HEK293T (cell line): ENCODE measurements at places on chromosomes 1 and 21.

GRCh38 chr21:23881783-23882182, 1725.5 kb downstream of the MRPL39 start:
- DNase-seq, result no peak

DNA sequence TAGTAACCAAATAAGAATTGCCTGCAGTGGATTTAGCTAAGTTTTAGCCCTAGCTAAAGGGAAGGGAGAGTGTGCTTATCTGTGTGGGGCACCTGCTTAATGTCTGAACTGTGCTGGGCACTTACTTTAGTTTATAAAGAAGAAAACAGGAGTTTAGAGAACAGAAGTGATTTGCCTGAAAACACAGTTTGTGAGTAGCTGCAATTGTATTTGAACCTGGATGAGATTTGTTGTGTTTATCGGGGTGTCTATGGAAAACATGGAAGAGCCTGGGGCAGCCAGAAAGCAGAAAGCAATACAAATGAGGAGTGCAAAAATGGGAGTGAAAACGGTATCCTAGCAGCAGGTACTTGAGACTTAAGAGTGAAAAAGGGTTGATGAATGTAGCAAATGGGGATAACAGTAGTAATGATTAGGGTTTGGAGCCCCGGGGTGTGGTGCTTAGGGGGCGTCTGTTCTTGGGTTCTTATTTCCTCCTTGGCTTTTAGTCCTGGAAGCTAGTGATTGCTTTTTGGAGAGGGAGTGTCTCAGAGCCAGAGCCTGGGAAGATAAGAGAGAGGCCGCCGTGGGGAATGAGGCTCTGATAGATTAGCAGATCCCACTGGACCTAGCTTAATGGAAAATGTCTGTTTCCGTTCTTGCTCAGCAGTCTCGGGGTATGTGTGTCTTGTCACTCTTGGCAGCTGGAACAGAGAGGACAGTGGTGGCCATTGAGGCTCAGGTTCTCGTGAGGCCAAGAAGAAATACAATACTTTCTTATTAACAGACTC, 5.6 kb downstream of the PRCC start:
- DNase-seq, result no peak

DNA sequence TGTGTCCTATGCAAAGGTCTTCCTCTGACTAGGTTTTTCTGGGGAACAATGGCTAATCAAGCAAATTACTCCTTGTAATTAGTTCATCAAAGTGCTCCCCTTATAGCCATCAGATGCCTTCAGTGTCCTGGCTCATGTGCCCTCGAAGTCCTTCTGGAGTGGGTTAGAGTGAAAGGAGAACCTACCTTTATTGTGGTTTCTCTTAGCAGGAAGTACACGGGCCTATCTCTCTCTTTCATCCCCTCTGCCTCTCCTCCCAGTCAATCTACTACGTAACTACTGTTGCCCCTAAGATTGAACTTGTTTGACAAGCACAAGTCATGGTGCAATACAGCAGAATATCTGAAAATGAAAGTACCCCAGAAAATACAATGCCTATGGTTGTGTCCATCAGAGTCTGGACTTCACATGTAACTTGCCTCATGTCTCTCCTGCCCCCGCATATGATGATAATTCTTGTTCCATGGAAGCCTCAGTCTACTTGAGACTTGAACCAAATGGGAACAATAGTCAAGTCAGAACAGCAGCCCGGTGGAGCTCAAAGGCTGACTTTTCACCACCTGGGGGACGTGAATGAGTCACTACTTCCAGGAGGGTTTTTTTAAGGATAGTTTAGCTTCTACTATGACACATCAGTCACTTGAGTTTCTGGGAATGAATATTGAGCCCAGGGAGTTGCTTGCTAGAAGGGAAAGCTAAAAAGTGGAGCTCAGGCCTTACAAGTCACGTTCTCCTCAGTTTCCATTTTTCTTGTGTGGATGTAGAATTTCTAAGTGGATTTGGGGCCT, 243.6 kb downstream of the TNR start:
- no peak for DNase-seq

DNA sequence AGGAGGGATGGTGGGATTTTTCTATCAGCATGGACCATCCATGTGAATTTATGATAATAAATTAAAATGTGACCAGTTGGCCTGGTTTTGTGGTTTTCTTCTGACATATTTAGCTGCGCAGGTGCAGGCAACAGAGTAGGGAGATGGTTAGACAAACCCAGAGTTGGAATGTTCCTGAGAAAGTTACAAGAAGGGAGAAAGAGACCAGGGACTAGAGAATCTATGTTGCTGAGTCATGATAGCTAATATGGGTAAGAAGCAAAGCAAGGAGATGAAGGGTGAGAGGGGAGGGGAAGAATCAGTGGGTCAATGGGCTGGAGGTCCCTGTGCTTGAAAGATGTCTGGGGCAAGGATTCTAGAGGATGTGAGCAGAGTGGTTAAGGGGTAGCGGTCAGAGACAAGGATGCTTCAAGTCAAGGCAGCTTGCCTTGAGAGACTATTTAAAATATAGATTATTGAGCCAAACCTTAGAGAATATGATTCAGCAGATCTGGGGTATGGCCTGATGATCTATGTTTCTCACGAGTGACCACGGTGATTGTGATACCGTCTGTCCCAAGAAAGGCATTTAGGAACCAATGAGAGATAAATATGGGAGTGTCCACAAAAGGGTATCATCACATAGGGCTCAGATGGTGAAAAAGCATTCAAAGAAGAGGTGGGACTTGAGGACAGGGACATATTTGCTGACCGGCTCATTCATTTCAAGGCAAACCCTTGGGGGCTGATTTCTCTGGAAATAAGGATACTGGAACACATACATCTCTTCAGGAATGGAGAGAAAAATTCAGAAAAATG, 219.7 kb upstream of the PLD5 start:
- DNase-seq, result no peak

GRCh38 chr1:226967665-226968064, 27.6 kb downstream of the COQ8A start:
- DNase-seq, result no peak

GRCh38 chr1:108597041-108597440, 37.1 kb downstream of the EEIG2 start:
- DNase-seq, result no peak

DNA sequence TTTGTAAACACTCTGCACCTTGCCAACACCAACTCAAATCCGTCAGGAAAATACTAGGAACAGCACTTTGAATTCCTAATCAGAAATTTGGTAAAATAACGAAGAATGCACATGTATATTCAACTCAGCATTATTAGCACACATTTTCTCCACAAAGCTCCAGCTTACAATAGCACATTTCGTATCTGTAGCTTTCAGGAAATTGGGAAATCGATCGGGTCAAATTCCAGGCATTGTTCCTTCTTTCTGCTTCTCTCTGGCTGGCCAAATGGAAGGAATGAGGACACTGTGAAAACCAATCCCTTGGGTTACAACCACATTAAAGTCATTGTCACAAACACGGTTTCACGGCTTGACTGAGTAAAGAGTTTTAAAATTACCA, 58.6 kb downstream of the NPHP4 start:
- no peak for DNase-seq

DNA sequence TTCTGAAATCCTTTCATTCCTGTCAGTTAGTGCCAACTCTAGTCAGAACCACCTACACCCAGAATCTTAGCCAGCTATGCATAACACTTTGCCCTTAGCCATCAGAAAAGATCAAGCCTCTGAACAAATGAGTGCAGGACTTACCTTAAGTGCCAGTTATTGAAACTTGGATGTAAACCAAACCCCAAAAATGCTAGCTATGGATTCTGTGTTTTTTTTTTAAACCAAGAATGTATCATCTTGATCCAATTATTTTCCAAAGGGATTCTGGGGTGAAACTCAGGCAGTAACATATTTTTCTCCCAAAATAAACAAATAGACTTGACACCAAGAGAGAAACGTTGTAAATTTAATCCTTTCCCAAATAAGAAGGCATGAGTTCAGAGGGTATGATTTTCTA, 538.6 kb upstream of the ADAMTS5 start:
- DNase-seq, result no peak

- DNase-seq, result no peak
These were observed 13.6 kb upstream of the ERI3 start for GRCh38 chr1:44368471-44369151.

DNA sequence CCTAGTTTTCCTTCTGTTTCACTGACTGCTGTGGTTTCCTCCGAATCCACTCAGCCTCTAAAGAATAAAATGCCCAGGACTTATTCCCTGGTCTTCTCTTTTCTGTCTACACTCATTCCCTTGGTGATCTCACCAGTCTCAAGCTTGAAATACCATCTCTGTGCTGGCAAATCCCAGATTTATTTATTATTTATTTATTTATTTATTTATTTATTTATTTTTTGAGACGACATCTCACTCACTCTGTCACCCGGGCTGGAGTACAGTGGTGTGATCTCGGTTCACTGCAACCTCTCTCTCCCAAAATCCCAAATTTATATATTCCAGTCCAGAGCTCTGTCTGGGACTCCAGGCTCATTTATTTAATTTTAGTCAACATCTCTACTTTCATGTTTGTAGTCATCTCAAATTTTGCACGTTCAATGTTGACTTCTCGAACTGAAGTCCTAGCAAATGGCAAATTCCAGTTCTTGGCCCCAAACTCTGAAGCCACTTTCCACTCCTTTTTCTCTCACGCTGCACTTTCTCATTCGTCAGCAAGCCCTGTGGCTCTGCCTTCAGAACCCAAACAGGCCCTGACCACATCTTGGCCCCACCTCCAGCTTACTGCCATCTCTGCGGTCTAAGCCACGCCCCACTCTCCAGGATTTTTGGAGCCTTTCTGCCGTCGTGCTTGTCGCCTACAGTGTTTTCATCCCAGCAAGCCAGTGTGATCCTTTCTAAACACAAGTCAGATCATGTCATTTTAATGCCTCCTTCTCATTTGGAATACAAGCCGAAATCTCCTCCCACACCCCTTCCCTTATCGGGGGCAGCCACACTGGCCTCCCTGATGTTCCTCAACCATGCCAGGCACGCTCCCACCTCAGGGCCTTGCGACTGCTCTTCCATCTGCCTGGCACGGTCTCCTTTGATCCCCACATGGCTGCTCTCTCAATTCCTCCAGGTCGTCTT, 14.2 kb upstream of the TENT5B start:
- DNase-seq, result peak; percentile 46

GRCh38 chr1:169601096-169601881, 15.0 kb upstream of the F5 start:
- peak; percentile 35 for DNase-seq

DNA sequence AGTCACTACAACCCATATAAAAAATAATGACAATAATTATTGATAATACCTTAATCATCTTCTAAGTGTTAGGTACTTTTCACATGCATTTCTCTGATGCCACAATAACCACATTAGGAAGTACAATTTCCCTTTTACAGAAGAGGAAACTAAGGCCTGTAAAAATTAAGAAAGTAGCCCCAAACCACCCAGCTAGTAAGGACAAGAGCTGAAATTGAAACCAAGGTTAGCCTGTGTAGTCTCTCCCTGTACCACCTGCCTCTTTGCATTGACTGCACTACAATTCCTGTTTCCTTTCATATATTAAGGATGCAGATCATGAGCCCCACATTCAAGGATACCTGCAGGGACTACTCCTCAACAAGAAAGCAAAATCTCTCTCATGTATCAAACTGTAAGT, 288.8 kb downstream of the GPATCH2 start:
- DNase-seq, result no peak

GRCh38 chr1:57380923-57381322, 42.9 kb downstream of the DAB1 start:
- DNase-seq, result no peak

GRCh38 chr1:100720751-100721150, 1.2 kb downstream of the VCAM1 start:
- no peak for DNase-seq

DNA sequence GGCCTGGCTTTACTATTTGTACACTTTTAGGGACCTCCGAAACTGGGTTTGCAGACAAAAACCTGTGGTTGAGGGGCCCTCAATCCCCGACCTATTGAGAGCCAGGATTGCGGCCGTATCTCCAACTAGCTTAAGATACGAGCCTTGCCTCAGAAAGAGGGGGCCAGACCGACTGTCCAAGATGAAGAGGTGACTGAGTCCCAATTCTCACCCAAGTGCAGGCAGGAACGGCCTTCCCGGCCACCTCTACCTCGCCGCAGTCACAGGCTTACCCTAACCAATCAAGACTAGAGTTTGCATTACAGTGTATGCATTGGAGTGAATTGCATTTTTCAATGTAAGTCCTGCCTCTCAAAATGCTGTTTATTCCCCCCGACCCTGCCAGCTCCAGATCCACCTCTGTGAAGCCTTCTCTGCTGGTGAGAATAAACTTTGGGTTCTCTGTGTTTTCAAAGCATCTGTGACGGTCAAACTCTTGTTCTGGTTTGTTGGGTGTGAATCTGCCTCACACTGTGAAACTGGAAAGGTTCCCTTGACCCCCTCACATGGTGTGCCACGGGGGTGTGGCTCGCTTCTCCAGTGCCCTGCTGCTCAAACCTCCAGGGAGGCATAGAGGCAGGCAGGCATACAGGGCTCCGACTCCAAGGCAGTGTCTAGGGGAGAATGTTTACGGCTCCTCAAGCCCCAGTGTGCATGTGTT, 62.2 kb upstream of the WLS start:
- no peak for DNase-seq

- DNase-seq, result no peak
These were observed 1.2 kb upstream of the LRRC52 start for GRCh38 chr1:165542647-165543046.

GRCh38 chr21:44742418-44743153, 31.2 kb upstream of the TSPEAR start:
- DNase-seq, result no peak

DNA sequence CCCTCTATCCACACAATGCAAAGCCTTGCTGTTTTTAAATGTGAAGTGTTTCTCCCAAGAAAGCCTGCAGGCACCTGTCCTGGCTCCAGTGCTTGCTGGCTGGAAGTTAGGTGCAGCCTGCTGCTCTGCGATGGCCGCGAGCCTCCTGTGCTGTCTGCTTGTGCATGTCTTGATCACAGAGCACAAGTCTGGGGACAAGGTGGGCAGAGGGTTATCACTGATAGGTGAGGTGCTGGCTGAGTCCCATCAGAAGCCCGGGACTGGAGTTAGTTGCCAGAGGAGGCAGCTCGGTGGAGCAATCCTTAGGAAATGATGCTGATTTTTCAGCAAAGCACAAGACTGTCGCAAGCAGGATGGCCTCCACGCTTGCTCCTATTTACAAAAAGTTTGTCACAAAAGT, 137.8 kb upstream of the AJAP1 start:
- no peak for DNase-seq

GRCh38 chr1:36006941-36007500, 76.1 kb downstream of the AGO3 start:
- DNase-seq, result no peak
